ENCODE measurements at places on chromosomes 4 and X.
A peak's percentile ranks its signal among the peaks of the same experiment; 100 is the strongest.

DNA sequence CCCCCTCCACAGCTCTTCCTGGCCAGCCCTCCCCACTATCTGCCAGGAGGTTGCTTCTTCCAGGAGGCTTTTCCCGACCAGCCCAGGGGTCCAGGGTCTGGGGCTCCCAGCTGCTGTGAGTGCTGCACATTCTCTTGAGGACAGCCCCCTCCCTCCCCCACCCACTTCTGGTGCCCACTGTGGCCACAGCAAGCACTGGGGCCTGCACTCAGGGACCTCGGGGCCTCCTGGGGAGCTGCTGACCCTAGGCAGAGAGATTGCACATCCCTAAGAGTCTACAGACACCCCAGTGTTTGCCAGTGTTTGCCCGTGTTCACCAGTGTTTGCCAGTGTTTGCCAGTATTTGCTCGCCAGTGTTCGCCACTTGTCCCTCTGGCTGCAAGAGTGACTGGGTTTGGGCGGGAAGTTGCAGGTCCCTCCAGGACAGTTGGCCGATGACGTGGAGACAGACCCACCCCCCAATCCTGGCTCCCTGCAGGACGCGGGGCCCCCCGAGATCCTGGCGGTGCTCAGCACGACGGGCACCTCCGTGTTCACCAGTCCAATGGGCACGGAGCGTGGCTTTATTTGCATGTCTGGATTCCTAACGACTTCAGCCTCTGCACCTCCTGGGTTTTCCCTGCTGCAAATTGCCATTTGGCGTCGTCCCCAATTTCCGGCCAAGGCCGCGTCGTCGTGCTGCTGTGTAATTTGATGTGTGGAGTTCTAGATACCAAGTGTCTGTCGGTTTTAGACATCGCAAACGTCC lies 87.5 kb upstream of the NKX1-1 start:
- DNase-seq: no peak

- peak; percentile 2 for DNase-seq
These were observed 8.5 kb upstream of the NUDT6 start for GRCh38 chr4:122930862-122931261.

DNA sequence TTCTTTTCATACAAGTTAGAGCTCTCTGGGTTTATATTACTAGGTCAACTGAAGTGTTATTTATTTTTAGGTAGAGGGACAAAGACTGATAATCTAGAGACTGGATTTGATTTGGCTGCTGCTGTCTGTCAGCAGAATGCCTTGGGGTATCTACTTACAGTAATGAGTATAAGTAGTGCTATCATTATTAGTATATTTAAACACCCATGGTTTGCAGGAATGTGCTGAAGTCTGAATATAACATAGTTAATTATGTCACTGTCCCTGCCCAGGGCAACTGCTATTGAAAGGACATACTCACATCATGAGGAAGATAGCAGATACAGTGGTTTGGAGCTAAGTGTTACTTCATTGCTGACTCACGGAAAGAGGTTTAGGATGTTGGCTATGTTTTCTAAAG lies 76.2 kb downstream of the PRRG1 start:
- DNase-seq: no peak

DNA sequence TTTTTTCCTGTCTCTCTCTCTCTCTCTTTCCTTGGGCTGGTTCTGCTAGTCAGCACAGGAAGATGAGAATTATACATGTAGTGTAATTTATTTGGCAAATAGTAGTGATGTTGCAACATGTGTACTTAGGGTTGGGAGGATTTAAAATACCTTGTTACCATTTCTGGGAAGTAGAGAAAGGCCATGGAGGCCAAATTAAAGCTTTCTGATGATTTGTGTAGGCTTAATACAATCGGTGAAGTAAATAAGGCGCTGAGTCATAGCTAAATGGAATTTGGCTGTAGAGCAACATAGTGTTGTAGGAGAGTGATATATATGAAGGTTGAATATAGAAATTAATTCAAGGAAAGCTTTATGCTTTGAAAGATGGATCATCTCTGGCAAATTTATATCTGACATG lies 295.3 kb downstream of the GRID2 start:
- DNase-seq: no peak

GRCh38 chr4:38510201-38510600 lies 153.8 kb upstream of the KLF3 start:
- DNase-seq: no peak

DNA sequence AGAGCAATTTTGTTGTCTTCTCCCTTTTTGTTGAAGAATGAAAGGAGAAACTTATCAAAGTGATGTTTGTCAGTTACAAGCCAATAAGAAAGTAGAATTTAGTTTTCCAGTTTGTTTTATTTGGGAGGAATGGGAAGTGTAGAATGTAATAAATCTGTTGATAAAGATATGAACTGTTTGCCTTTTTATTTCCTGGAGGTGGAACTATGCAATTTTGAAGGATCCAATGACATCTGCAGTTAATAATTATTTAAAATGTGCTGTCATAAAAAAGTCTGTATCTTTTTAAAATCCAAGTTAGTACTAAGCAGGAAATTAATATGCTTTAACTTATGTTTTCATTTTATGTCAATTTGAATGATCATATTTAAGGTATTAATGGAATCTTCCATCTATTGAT lies 44.9 kb downstream of the PF4 start:
- no peak for DNase-seq
